Thoracic aorta (tissue), 2 donors: ENCODE measurements at places on chromosomes 6 and 20.

DNA sequence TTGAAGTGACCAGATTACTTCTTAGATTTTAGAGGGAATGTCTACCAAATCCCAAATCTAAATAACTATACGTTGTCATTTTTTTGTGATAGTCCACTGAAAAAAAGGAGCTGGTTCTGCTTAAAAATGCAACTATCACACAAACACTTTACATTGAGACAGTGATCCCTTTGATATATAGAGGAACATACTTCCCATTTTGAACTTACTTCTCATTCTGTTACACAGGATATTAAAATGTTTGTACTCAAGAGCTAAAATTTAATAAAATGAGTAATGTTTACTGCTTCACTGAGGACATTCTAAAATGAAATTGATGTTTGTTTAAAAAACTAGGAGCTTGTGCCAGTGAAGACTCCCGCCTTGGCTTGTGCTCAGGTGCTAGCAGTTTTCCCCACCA lies 174.1 kb downstream of the CARMIL1 start:
- H3K4me3 ChIP-seq, result no peak overlapping the region
- peaks cover 4% of the 10 kb centered on the region for H3K36me3 ChIP-seq
- H3K27ac ChIP-seq, result no peak overlapping the region
- peaks cover 32% of the 10 kb centered on the region for H3K4me1 ChIP-seq
- no peak for DNase-seq
- H3K27me3 ChIP-seq, result no peaks in the 10 kb centered on the region

DNA sequence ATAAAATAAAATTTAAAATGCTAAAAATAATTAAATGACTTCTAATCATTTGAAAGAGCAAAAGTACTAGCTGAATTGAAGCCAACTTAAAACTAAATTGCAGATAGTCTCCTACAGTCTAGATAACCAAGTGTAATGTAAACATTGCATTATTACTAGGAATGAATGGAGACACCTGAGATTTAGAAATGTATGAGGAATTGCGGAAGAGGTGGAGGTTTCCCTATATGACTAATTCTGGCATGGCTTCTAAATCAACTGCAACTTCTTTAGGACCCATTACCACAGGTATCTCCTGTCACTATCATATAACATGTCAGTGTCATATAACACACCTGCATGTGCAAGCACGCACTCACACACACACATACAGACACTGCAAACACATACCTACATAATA lies 13.2 kb upstream of the GPR6 start:
- no peak overlapping the region for H3K27ac ChIP-seq
- no peaks in the 10 kb centered on the region for H3K4me1 ChIP-seq
- H3K36me3 ChIP-seq, result no peaks in the 10 kb centered on the region
- no peak overlapping the region for H3K4me3 ChIP-seq
- no peak for DNase-seq
- H3K27me3 ChIP-seq, result no peaks in the 10 kb centered on the region

GRCh38 chr6:30847421-30847970 lies 36.8 kb upstream of the DDR1 start:
- DNase-seq, result no peak
- H3K27me3 ChIP-seq, result no peaks in the 10 kb centered on the region
- H3K27ac ChIP-seq, result no peak overlapping the region

GRCh38 chr20:6081236-6081635 lies 27.4 kb upstream of the LRRN4 start:
- no peak overlapping the region for H3K4me3 ChIP-seq
- H3K36me3 ChIP-seq, result no peaks in the 10 kb centered on the region
- no peak overlapping the region for H3K27ac ChIP-seq
- no peaks in the 10 kb centered on the region for H3K27me3 ChIP-seq
- no peaks in the 10 kb centered on the region for H3K4me1 ChIP-seq

- peaks cover 6% of the 10 kb centered on the region for H3K4me1 ChIP-seq
- H3K27ac ChIP-seq, result peak overlapping the region; percentile 82
- no peaks in the 10 kb centered on the region for H3K36me3 ChIP-seq
- DNase-seq, result no peak
- H3K27me3 ChIP-seq, result no peaks in the 10 kb centered on the region
These were observed 17.7 kb upstream of the CCN6 start for GRCh38 chr6:112036088-112036637.

DNA sequence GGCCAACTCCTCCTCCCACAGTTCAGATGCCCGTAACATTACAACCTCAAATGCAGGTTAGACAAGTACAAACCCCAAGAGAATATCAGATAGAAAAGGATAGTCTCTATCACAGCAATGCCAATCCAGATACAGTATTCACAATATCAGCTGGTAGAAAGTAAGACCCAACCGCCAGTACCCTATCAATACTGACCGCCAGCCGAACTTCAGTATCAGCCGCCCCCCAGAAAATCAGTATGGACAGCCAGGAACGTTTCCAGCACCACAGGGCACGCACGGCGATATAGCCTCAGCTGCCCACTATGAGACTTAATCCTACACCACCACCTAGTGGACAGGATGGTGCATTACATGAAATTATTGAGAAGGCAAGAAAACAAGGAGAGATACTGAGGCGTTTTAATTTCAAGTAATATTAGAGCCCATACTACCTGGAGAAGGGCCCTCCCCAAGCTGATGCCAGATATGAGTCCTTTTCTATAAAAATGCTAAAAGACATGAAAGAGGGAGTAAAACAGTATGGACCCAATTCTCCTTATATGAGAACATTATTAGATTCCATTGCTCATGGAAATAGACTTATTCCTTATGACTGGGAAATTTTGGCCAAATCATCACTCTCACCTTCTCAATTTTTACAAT lies 17.6 kb upstream of the EIF2S2 start:
- no peaks in the 10 kb centered on the region for H3K36me3 ChIP-seq
- peak; percentile 15 for DNase-seq
- H3K27ac ChIP-seq, result no peak overlapping the region
- H3K4me1 ChIP-seq, result no peaks in the 10 kb centered on the region

- peaks cover 29% of the 10 kb centered on the region for H3K4me1 ChIP-seq
- DNase-seq, result no peak
- no peak overlapping the region for H3K27ac ChIP-seq
- no peak overlapping the region for H3K4me3 ChIP-seq
These were observed 16.9 kb downstream of the SERINC1 start for GRCh38 chr6:122454673-122455072.

GRCh38 chr6:168286116-168286515 lies 33.5 kb downstream of the DACT2 start:
- no peak overlapping the region for H3K27ac ChIP-seq

GRCh38 chr6:108118359-108118724 lies 43.8 kb upstream of the OSTM1 start:
- peaks cover 20% of the 10 kb centered on the region for H3K27me3 ChIP-seq
- H3K4me3 ChIP-seq, result peak overlapping the region; percentile 81
- no peak for DNase-seq
- no peak overlapping the region for H3K27ac ChIP-seq

GRCh38 chr6:152338335-152339125 lies 298.6 kb downstream of the SYNE1 start:
- DNase-seq, result no peak
- no peaks in the 10 kb centered on the region for H3K27me3 ChIP-seq
- peaks cover 58% of the 10 kb centered on the region for H3K36me3 ChIP-seq
- no peak overlapping the region for H3K4me3 ChIP-seq
- no peak overlapping the region for H3K27ac ChIP-seq

- no peak overlapping the region for H3K4me3 ChIP-seq
- H3K27ac ChIP-seq, result no peak overlapping the region
- H3K27me3 ChIP-seq, result no peaks in the 10 kb centered on the region
- H3K36me3 ChIP-seq, result no peaks in the 10 kb centered on the region
- no peaks in the 10 kb centered on the region for H3K4me1 ChIP-seq
These were observed 19.2 kb downstream of the NANP start for GRCh38 chr20:25604611-25605010.

DNA sequence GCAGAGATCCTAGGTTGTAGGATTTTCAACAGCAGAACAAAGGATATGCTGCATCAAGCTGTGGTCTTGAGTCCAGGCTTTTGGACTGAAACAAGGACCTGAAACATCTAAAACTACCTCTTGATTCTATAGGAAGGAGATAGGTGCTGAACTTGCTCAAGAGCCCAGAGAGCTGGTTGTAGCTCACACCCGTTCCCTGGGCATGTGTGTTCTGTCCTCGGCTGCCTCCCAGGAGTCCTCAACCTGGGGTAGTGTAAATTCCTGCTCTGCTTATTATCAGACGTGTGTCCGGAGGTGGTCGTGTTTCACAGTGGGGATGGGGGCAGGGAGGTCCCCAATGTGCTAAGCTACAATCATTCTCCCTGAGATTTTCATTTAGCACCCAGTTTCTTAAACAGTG lies 4.8 kb downstream of the NOP56 start:
- H3K27ac ChIP-seq, result no peak overlapping the region
- peaks cover 18% of the 10 kb centered on the region for H3K4me1 ChIP-seq
- no peaks in the 10 kb centered on the region for H3K27me3 ChIP-seq
- no peak overlapping the region for H3K4me3 ChIP-seq

DNA sequence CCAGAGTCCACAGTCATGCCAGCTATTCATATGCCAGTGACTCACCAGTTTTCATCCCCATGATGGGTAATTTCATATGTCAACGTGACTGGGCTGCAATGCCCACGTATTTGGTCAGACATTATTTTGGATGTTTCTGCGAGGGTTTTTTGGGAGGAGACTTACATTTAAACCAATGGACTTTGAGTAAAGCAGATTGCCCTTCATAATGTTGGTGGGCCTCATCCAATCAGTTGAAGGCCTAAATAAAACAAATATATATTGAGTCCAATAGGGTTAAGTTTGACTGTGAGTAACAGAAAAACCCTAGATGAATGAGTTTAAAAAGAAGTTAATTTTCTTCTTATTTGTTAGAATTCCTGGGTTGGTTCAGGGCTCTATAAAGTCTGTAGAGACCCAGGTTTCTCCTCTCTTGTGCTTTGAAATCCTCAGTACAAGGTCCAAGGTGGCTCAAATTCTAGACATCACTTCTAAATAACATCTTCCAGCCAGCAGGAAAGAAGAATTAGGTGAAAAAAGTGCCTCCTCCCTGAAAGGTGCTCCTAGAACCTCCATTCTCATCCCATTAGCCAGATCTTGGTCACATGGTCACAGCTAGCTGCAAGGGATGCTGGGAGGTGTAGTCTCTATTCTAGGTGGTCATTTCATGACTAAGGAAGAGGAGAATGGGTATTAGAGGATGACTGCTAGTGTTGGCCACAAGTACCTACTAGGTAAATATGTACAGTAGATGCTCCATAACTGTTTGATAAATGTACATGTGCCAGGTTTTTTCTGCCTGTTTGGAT lies 16.7 kb upstream of the NEDD9 start:
- H3K27me3 ChIP-seq, result no peaks in the 10 kb centered on the region
- DNase-seq, result no peak
- no peak overlapping the region for H3K4me3 ChIP-seq
- no peak overlapping the region for H3K27ac ChIP-seq
- H3K36me3 ChIP-seq, result no peaks in the 10 kb centered on the region
- H3K4me1 ChIP-seq, result peaks cover 36% of the 10 kb centered on the region

DNA sequence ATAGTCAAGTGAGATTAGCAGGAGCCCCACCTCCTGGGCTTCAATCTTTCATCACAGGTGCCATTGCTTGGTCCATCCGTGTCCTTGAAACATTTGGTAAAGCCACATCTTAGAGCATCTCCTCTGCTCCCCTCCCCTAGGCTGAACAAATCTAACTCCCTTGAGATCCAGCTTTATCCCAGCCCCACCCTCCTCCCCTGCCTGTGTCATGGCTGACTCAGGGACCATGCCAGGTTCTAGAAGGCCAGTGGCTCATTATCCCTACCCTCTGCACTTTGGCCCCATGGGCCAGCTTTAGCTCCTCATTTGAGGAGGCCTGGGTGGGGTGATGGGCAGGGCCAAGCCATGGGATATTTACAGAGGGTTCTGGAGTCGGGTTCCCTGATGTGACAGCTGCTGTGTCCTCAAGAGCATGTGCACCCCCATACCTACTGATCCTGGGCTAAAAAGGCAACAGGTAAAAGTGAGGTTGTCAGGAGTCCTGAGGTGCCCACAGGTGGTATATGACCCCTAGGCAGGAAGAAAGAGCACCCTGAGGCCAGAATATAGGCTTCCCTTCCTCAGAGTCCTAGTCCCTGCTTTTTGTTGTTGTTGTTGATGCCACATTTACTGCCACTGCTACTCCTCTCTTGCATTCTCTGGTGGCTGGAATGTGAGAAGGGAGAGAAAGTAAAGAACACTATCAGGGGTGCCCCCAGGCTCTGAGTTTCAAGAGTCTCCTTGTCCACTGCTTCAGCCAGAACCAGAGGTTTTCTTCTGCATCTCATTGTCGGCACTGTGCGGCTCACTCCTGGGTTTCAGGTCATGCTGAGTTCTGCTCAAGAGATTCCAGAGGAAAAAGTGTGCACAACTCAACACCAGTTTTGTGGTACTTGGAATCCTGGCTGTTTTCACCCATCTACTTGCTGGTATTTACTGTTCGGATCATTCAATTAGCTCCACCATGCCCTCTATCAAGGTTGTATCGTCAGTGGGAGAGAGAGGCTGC lies 228.4 kb downstream of the LRFN2 start:
- no peak for DNase-seq
- H3K4me1 ChIP-seq, result no peaks in the 10 kb centered on the region
- no peak overlapping the region for H3K4me3 ChIP-seq
- H3K27ac ChIP-seq, result no peak overlapping the region

DNA sequence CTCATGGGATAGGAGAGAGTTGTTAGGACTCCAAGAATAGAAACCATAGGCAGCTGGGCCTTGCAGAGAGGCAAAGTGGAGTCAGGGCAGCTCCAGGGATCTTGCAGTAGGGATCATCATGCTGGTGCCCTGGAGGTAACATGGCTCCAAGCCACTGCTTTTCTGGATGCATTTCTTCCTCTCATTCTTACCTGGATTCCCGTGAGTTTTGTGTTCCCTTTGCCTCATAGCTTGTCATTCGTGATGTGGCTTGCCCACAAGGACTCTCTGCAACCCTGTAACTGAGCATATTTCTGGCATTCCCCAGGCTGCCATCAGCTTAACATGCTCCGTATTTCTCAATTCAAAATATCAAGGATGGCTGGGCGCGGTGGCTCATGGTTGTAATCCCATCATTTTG lies 5.3 kb downstream of the NHLRC1 start:
- peaks cover 2% of the 10 kb centered on the region for H3K4me1 ChIP-seq
- no peak overlapping the region for H3K4me3 ChIP-seq
- no peak for DNase-seq
- no peaks in the 10 kb centered on the region for H3K36me3 ChIP-seq

DNA sequence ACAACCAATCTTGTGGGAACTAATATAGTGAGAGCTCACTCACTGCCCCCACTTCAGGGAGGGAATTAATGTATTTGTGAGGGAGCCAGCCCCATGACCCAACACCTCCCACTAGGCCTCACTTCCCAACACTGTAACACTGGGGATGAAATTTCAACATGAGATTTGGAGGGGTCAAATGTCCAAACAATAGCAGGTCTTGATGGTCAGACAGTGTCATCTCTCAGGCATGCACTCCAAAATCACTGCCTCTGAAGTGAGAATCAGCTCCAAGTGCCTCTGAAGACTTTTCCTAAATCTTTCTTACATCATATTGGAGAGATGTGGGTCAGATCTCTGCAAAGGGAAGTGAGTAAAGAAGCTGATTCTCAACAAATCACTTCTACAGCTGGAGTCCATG lies 13.8 kb upstream of the SAYSD1 start:
- H3K4me1 ChIP-seq, result no peaks in the 10 kb centered on the region
- H3K27me3 ChIP-seq, result no peaks in the 10 kb centered on the region
- no peak overlapping the region for H3K4me3 ChIP-seq
- H3K27ac ChIP-seq, result no peak overlapping the region
- DNase-seq, result no peak
